ENCODE measurements at places on chromosomes 6 and 20. TPM values are rescaled to one million over a fixed set of nuclear protein-coding genes. Genes with fewer than 3 reads are reported as not detected.

The FOXC1 gene
- total RNA-seq, result 10.1 TPM

The ECT2L gene
- not detected for total RNA-seq

The SPDEF gene
- total RNA-seq, result 2.1 TPM

The PXMP4 gene
- total RNA-seq, result 1.5 TPM

The SLC17A9 gene
- 8.7 TPM for total RNA-seq

The DAAM2 gene
- total RNA-seq, result 0.27 TPM

DNA sequence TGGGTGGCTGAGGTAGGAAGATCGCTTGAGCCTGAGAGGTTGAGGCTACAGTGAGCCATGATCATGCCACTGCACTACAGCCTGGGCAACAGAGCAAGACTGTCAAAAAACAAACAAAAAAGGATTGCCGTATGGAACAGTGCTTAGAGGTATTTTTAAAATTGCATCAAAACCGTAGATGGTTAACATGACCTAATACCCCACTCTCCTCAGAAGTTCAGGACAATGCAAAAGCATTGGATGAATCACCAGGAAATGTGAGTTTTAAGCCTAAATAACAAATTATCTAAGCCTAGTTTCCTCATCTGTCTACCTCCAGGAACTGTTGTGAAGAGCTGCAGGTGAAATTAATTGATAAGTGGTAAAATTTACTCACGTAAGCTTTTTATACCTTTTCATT lies 123.8 kb upstream of the ID4 start:
- H3K4me1 ChIP-seq, result peaks cover 3% of the 10 kb centered on the region
- H3K27ac ChIP-seq, result no peak overlapping the region
- DNase-seq, result no peak
- no peaks in the 10 kb centered on the region for H3K27me3 ChIP-seq
- H3K4me3 ChIP-seq, result no peak overlapping the region
- H3K36me3 ChIP-seq, result no peaks in the 10 kb centered on the region

DNA sequence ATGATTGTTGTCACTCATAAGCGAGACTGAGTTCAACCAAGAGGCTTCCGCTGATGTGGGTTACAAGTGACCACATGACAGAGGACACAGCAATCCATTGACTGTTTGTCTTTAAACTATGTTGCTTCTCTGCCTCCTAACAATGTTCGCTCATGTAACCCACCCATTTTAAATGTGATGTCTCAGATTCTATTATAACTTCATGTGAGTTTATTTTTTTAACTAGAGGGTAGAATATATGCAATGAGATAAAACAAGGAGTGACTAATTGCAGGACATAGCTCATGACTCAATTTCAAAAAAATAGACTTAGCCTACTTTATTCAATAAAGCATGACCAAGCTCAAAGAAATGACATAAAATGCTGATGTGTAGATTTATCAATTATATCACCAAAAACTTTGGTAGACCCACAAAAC lies 119.2 kb upstream of the SASH1 start:
- DNase-seq, result no peak
- H3K4me3 ChIP-seq, result no peak overlapping the region
- H3K36me3 ChIP-seq, result no peaks in the 10 kb centered on the region
- H3K4me1 ChIP-seq, result peaks cover 4% of the 10 kb centered on the region

DNA sequence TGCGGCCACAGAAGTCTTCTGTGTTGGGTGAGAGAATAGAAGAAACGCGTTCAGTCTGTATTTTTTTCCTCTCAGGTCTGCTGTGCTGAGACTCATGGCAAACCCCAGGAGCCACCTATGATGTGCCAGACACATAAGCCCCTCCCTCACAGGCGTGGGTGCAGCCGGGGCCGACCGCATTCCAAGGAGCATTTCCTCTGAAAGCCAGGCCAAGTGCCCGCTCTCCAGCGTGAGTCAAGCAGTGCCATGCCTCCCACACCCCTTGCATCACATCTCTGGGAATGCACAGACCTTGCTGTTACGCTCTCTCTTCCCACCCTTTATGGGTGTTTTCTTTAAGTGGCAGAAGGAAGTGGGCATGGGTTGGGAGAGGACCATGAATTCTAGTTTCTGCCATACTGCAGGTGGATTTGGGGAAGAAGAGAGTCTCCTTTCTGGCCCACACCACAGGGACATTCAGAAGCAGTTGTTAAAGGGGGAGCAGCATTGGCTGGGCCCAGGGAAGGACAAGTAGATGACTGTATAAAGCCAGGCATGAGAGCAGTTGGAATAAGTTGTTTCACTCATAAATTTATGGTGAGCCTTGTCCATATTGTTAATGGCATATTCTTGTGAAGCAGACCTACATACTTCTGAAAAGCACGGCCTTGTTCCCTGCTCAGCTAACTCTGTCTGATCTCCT lies 37.1 kb upstream of the TFAP2A start:
- no peak overlapping the region for H3K27ac ChIP-seq
- DNase-seq, result peak; percentile 60
- H3K27me3 ChIP-seq, result no peaks in the 10 kb centered on the region
- H3K4me3 ChIP-seq, result no peak overlapping the region

GRCh38 chr20:24669701-24670100 lies 200.3 kb downstream of the SYNDIG1 start:
- H3K4me1 ChIP-seq, result no peaks in the 10 kb centered on the region
- H3K27ac ChIP-seq, result no peak overlapping the region
- H3K27me3 ChIP-seq, result no peaks in the 10 kb centered on the region

- H3K36me3 ChIP-seq, result no peaks in the 10 kb centered on the region
- no peak overlapping the region for H3K27ac ChIP-seq
- no peak for DNase-seq
- H3K4me3 ChIP-seq, result no peak overlapping the region
- H3K27me3 ChIP-seq, result no peaks in the 10 kb centered on the region
These were observed 218.9 kb upstream of the PRDM1 start for GRCh38 chr6:105867277-105867676.

DNA sequence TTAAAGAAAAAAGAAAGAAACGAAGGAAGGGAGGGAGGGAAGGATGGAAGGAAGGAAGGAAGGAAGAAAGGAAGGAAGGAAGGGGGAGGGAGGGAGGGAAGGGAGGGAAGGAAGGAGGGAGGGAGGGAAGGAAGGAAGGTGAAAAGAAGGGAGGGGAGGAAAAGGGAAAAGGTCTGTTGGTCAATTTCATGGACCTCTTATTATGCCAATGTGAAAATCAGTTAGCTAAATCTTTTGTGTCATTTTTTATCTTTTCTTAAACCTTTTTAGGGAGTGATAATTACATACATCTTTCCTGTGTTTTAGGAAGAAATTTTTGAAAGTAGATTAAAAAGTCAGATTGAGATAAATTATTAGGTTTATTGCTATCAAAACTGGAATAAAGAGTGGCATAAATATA lies 670.2 kb upstream of the CITED2 start:
- no peak for DNase-seq
- no peaks in the 10 kb centered on the region for H3K36me3 ChIP-seq
- no peaks in the 10 kb centered on the region for H3K27me3 ChIP-seq
- no peak overlapping the region for H3K4me3 ChIP-seq
- H3K4me1 ChIP-seq, result no peaks in the 10 kb centered on the region

DNA sequence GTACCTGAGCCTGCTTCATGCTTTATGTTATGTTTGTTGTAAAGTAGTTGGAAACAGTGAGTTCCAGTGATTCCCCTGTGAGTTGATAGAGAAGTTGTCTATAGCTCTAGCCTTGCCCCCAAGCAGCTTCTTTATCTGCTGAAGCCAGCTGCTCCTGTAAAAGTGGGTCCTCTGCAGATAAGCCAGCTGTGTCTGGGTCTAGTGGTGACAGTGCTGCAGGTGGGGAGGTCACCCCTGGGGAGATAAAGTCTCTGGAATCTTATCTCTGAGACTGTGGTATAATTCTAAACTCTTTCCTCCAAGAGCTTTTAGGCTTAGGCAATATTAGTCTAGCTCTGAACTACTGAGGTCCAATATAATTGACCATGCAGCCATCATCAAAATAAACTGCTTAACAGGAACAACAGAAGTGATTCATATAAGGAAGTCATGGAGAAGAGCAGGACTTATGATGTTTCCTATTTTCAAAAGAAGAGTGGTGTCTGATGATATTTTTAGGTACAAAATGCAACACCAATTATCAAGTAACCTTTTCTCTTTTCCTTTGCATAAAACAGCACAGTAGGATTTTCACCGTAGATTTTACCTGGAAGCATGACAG lies 44.2 kb upstream of the TMEM217 start:
- no peak for DNase-seq
- H3K4me1 ChIP-seq, result peaks cover 4% of the 10 kb centered on the region
- no peak overlapping the region for H3K4me3 ChIP-seq
- no peak overlapping the region for H3K27ac ChIP-seq

- H3K36me3 ChIP-seq, result no peaks in the 10 kb centered on the region
- DNase-seq, result peak; percentile 49
- H3K4me1 ChIP-seq, result no peaks in the 10 kb centered on the region
- H3K4me3 ChIP-seq, result no peak overlapping the region
- peak overlapping the region; percentile 85 for H3K27ac ChIP-seq
These were observed 84.1 kb upstream of the SIRPA start for GRCh38 chr20:1810926-1811620.

DNA sequence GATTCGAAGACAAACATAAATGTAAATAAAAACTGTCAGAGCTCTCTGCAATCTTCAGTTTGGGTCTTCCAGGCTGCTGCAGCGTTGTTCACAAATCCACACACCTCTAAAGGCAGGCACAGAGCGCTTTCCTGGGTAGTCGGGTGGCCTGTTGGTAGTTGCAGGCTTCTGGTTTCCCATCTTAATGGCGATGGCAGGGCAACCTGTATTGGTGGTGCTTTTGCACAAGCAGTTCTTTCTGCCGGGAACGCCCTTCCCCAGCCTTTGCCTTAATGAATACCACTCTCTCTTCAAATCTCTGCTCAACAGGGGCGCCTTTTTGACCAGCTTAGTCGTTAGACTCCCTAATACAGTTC lies 723 bp upstream of the IFT52 start:
- DNase-seq, result peak; percentile 72
- no peaks in the 10 kb centered on the region for H3K4me1 ChIP-seq
- H3K4me3 ChIP-seq, result peak overlapping the region; percentile 93
- peaks cover 16% of the 10 kb centered on the region for H3K36me3 ChIP-seq
- no peak overlapping the region for H3K27ac ChIP-seq

Data from endodermal cell (in vitro differentiated cells).